ENCODE measurements at places on chromosomes 5 and 9. TPM values are rescaled to one million over a fixed set of nuclear protein-coding genes. Genes with fewer than 3 reads are reported as not detected.

PCDHA10 gene
- total RNA-seq: not detected

ROR2 gene
- total RNA-seq: not detected

PDCD1LG2 gene
- 0.14 TPM for total RNA-seq

FREM1 gene
- total RNA-seq: not detected

DNA sequence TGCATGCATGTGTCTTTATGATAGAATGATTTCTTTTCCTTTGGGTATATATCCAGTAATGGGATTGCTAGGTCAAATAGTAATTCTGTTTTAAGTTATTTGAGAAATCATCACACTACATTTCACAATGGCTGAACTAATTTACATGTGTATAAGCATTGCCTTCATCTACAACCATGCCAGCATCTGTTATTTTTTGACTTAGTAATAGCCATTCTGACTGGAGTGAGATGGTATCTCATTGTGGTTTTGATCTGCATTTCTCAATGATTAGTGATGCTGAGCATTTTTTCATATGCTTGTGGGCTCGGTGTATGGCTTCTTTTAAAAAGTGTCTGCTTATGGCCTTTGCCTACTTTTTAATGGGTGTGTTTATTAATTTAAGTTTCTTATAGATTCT is 102.3 kb upstream of the CCDC112 start:
- no peaks in the 10 kb centered on the region for H3K36me3 ChIP-seq
- H3K27me3 ChIP-seq: no peaks in the 10 kb centered on the region
- no peaks in the 10 kb centered on the region for H3K4me1 ChIP-seq
- no peak overlapping the region for H3K4me3 ChIP-seq
- H3K27ac ChIP-seq: no peak overlapping the region
- no peak for DNase-seq

- no peak overlapping the region for H3K27ac ChIP-seq
- no peak for DNase-seq
- no peaks in the 10 kb centered on the region for H3K36me3 ChIP-seq
- no peak overlapping the region for H3K4me3 ChIP-seq
- H3K4me1 ChIP-seq: no peaks in the 10 kb centered on the region
- H3K27me3 ChIP-seq: no peaks in the 10 kb centered on the region
Measured at GRCh38 chr5:66475731-66476130, 120.5 kb upstream of the MAST4 start.

DNA sequence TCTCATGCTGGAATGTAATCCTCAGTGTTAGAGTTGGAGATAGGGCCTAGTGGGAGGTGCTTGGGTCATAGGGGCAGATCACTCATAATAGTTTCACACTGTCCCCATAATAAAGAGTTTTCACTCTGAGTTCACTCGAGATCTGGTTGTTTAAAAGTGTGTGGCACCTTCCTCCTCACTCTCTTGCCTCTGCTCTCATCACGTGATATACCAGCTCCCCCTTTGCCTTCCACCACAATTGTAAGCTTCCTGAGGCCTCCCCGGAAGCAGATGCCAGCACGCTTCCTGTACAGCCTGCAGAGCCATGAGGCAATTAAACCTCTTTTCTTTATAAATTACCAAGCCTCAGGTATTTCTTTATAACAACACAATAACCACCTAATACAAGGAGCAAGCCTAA is 3.8 kb upstream of the KLHL3 start:
- no peak overlapping the region for H3K4me3 ChIP-seq
- no peaks in the 10 kb centered on the region for H3K36me3 ChIP-seq
- H3K4me1 ChIP-seq: peaks cover 21% of the 10 kb centered on the region
- no peak for DNase-seq

DNA sequence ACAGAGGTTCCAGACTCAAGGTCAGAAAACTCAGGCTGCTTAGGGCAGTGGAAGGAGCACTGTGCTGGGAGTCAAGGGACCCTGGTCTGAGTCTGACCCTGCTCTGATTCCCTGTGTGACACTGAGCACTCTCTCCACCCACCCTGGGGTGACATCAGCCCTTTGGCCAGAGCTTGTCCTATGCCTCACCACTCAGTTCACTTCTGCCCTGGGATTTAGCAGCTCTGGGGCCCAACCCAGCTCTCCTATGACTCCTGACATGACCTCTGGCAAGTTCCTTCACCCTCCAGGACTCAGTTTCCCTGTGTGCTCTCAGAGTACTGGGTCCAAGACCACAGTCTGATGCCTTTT is 63.9 kb downstream of the FAM114A2 start:
- DNase-seq: no peak
- H3K4me3 ChIP-seq: no peak overlapping the region
- no peaks in the 10 kb centered on the region for H3K4me1 ChIP-seq
- H3K36me3 ChIP-seq: no peaks in the 10 kb centered on the region
- no peak overlapping the region for H3K27ac ChIP-seq

GRCh38 chr9:19782005-19782404 is 6.8 kb downstream of the SLC24A2 start:
- no peak for DNase-seq
- peaks cover 2% of the 10 kb centered on the region for H3K27me3 ChIP-seq
- H3K36me3 ChIP-seq: no peaks in the 10 kb centered on the region
- H3K4me3 ChIP-seq: no peak overlapping the region
- no peaks in the 10 kb centered on the region for H3K4me1 ChIP-seq

All from natural killer cell (primary cell).